ENCODE measurements at places on chromosomes 4 and X.

DNA sequence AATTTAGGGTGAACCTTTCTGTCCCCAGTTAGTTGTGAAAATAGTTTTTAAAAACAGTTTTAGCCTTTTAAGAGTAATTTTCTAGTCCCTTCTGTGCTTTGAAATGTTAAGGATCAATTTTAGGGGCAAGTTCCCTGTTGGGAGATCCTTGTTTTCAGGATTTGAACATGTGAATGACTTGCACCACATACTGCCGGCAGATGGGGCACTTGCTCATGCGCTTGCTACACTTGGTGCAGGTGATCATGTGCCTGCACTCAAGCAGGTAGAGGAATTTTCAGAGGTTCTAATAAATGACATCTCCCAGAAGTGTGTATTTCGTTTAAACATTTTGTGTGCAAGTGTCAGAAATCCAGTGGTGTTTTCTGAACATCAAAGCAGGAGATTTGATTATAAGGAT, 195.9 kb downstream of the CHM start:
- DNase-seq: no peak

DNA sequence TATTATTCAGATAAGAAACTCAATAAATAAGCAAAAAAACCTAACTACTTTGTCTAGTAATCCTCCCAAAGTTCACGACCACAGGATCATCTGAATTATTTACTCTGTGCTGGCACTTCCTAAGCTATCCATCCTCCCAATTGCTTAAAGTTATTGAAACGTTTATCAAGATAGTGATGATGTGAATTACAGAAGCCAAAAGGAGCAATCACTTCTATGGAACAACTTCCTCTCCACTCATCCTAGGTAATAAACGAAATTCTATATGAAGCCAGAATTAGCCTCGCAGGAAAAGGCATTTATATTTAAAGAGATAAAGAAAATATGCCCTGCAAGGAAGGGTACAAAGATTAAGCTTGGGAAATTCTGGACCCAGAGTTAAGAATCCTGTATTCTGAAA, 475.4 kb downstream of the NLGN4X start:
- DNase-seq: no peak

- DNase-seq: no peak
Observed at GRCh38 chr4:154344686-154345085, 146.9 kb downstream of the DCHS2 start.

- DNase-seq: no peak
Observed at GRCh38 chr4:106507440-106507839, 138.9 kb upstream of the GIMD1 start.

DNA sequence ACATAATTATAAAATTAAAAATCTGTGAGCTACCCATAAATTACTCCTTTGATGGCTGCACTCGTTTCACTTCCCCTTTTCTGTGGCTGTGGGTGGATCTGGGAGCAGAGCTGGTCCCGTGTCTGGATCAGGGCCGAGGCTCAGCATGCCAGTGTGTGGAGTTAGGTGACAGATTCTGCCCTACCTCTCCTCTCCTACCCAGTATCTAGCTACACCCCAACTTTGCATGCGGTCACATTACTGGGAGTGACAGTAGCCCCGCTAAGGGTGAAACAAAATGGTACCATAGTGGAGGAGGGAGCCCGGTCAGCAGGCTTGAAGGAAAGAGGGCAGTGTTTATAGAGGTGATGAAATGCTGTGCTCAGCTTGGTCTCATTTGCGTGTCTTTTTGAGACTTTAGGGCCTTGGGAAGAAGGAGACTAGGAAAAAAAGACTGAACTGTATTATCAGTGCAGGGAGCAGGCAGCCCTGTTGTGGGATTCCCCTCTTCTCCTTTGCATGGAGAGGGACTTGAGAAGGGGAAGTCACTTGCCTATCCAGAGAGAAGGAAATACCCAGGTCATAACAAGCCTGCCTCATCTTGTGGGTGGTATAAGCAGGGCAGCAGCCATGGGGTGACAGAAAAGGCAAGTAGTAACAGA, 48.4 kb downstream of the ARHGAP10 start:
- no peak for DNase-seq

DNA sequence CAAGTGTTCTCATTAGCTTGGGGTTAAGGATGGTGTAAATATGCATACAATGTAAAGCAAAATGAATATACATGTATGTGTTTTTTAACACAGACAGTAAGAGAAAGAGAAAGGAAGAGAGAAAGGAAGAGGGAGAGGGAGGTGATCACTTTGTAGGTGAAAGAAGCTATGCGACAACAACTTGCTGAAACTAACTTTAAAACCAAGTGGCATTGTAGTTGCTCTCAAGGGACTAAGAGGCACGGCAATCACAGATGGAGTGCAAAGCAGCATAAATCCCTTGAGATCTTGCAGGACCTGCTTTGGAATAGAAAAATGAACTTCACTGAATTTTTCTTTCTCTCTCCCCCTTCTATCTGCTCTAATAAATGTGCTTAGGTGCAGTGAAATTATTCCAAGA, 1665.0 kb upstream of the TENM3 start:
- no peak for DNase-seq

- DNase-seq: no peak
Observed at GRCh38 chrX:69424161-69424560, 80.0 kb upstream of the NALF2 start.

DNA sequence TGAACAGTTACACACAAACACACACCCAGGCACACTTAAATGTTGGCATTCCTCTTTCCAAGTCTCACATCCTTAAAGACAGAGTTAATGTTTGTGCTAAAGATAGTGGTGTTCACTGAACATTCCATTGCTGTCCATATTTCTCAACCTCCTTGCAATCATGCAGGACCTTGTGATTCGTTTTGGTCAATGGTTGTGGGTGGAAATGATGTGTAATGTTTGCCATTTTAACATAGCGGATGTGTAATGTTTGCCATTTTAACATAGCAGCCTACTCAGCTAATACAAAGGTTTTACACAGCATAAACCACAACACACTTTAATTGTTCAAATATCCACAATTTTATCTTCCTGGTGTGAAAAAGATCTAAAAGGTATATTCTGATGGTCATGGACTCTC, 93.9 kb downstream of the CEP44 start:
- DNase-seq: no peak

DNA sequence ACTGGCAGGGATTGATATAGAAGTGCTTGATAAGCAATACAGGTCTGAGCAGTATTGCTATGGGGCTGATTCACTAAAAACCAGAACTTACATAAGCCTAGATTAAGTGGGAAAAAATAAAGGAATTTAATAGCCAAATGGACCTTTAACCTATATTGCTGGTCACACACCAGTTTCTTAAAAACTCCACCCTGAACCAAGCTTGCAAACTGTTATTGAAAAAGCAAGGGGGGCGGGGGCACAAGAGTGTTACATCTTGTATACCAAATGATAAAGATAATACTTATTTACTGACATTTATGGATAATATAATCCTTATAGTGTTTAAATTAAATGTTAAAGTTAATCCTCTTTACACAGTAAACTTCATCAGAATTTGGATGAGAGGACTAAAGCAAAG, 40.3 kb upstream of the PITX2 start:
- no peak for DNase-seq

- DNase-seq: no peak
Observed at GRCh38 chrX:72305286-72306084, at the start of gene CITED1. TSS of gene CITED1 (minus strand) at chrX:72305914. CDS start at chrX:72302869, 3,045 bp downstream.

Data from GM19239 (cell line).